ENCODE measurements at places on chromosomes 16 and 17. TPM values are rescaled to one million over a fixed set of nuclear protein-coding genes. Genes with fewer than 3 reads are reported as not detected.

- no peak for DNase-seq
These were observed 38.3 kb downstream of the ABCC12 start for GRCh38 chr16:48117217-48118105.

The ABCA8 gene
- 21.0 TPM for total RNA-seq

GRCh38 chr17:76569607-76570279 lies 15.9 kb downstream of the ST6GALNAC2 start:
- DNase-seq = no peak

The GAS2L2 gene
- not detected for total RNA-seq

DNA sequence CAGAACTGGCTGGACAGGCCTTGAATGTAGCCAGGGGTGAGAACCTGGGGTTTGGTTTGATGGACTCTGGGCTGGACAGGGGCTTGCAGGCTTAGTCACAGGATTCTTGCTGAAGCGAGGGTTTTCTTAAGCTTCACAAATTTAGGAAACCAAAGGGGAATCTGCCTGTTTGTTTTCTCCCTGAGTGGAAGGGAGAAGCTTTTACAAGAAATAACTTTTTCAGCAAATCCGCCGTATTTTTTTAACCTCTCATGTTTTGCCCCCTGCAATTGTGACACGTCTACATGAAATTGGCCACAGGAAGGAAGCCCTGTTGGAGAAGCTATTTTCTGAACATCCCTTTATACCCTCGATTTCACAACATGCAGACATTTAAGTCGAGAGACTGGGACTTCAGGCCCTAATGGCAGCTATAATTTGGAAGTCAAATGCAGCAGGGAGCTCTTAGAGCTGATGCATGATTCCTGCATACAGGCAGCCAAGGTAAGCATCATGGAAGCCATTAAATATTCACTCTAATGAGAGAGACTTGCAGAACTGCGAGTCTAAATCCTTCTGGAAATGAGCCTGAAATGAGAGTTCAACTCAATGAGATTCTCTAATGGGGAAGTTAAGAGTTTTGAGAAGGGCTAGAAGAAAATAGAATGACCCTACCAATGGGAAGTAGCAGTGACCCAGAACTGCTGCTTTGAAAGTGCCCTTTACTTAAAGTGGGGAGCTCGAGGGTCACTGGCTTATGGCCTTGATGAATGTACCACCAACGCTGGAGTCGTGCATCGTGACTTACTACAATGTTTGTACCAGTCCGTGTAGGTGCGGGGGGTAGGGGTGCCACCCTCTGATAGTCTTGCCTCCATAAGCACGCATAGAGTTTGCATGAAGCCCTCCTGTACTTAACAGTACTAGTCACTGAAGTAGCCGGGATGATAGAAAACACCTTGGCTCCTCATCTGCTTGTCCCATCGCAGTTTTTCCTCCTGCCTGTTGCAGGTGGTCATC lies 45.1 kb upstream of the IRF8 start:
- no peak for DNase-seq

DNA sequence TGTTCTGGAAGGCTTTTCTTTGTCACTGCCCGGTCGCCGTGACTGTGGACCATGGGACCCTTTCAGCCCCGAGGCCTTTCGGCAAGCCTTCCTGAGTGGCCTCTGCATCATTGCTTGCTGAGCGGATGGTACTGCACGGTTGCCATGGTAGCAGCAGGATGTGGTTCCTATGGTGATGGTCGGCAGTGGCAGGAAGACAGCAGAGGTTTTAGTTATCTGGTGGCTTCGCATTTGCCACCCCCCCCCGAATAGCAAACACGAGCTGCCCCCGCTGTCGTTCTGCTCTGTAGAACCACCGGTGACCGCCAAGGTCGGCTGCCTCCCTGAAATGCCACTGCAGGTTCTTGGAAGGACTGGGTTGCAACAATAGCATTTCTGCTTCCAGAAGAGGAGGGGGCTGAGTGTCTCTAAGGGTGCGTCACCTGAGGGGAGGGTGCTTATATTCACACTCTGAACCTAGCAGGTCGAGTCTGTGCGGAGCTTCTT lies 76.6 kb downstream of the CMIP start:
- peak; percentile 72 for DNase-seq

DNA sequence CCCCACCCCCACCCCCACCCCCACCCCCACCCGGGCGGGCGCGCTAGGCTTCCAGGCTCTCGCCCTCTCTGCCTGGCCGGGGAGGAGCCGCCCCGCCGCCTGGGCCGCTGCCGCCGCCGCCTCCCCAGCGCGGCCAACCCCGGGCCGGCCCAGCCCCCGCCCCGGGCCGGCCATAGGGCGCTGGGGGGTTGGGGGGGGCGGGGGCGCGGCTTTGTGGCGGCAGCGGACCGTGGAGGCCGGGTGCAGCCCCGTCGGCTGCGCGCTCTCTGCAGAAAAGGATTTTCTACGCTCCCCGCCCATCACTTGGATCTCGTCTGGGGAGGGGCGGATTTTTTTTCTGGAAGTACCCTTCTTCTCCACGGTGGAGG lies 230.9 kb downstream of the MRTFB start:
- DNase-seq = no peak

DNA sequence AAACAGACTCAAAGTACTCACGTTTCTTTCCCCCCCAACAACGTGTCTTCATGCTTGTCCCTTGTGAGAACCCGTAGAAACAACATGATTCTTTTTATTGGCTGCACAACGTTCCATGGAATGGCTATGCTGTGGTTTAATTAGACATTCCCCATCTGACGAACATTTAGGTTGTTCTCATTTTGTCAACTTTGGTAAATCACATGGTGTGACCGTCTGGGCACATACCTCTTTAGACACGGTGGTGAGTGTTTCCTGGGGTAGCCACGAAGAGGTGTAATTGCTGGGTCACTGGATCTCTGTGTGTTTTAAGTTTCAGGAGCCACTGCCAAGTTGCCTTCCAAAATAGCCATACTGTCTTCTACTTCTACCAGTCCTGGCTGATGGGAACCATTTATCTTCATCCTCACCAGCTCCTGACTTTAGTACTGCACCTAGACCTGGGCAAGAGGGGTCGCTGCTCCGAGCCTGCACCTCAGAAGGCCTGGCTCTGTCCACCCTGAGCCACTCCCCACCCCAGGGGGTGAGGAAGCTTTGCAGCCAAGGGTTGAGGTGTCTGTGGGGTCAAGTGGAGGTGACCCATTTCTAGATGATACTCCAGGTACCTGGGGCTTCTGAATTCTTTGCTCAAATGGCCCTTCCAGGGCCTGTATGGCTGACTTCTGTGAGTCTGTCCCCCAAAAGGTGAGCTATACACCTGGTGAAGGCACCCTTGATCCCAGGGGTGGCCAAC lies 84.7 kb downstream of the IRX5 start:
- no peak for DNase-seq

- DNase-seq = no peak
These were observed 7.1 kb upstream of the AKTIP start for GRCh38 chr16:53509906-53510703.

DNA sequence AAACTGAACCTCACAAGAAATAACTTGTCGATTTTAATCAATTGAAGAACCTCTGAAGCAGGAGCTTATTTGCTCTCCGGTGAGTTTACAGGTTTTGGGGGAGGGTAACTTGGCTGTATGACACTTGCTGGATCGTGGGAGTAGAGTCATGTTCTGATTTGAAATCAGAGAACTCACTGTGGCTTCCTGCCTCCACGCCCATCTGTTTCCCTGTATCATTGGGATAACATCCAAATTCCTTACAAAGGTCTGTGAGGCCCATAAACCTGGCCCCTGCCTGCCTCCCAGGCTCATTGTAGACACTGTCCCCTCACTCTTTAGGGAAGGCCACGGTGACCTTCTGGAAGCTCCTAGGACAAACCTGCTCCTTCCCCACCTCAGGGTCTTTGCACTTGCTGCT lies 48.3 kb downstream of the C17orf67 start:
- DNase-seq = no peak

DNA sequence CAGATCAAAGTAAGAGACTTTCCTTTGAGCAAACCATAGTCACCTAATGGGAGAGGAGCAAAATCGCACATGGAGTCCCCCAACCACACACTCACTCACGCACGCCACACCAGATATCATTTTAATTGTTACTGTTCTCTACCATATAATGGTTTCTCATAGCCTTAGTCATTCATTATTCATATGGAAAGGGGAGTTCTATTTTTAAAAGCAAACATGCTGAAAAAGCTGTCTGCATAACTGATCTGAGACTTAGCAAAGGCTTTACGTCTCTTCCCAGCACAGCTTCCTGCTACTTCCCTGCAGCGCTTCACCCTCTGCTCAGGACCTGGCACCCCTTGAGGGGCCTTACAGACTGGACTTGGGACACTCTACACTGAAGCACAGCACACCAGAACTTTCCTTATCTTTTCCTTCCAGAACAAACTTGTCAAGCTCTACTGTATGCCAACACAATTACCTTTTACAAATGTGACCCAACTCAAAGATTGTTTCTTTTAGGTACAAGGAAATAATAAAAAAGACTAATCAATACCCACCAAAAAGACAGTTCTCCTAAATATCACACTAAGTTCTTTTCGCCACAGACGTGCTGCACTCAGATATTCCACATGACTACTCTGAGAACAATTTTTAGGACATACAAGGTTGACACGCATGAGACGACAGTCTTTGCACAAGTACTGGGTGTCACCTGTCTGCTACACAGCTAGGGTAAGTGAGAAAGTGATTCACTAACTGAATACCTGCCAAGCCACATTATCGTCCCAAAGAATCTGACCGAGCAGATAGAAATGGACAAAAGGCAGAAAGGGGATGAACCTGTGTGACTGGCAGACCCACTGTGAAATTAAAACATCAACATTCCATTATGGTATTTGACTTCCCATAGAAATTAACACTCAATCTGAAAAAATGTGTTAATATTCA lies 21.5 kb downstream of the SRP68 start:
- DNase-seq = no peak

DNA sequence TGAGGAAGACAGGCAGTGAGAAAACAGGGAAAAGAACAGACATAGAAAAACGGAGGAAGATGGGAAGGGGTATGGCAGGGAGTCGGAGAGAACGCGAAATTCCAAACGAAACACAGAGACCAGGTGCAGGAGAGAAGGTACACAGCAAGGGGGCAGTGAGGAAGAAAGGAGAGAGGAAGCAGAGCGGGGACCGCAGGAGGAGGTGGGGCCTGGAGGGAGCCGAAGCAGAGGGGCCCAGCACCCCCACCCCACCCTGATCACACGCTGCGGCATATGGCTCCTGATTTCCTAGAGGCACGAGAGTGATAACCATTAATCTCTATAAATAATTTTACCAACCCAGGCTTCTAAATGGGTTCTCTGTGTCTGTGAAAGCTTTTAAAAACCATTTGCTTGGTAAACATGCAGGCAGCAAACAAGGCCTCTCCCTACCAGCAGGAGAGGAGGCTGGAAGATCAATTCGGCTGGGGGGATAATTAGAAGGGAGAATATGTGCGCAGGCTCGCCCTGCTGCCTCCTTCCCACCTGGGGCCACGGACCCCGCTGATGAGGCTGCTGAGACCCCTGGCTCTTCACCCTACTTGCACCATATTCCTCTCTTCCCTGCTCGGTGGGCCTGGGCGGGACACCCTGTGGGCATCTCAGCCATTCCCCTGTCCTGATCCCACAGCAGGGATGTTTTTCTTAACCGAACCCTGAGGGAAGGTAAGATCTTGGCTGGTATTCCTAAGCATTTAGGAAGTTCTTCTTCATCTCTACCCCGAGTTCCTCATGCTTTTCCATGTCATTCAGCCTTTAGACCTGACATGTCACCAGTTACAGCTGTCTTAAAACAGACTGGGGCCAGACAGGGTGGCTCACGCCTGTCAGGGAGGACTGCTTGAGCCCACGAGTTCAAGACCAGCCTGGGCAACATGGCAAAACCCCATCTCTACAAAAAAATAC lies 86.7 kb downstream of the TMEM132E start:
- no peak for DNase-seq

GRCh38 chr17:4708436-4708835 lies 2.0 kb upstream of the ARRB2 start:
- no peak for DNase-seq

The PTRH2 gene
- 24.1 TPM for total RNA-seq

- DNase-seq = no peak
These were observed 15.2 kb downstream of the ALOX12B start for GRCh38 chr17:8072341-8072728.

- no peak for DNase-seq
These were observed 11.7 kb downstream of the CANT1 start for GRCh38 chr17:78997881-78998280.

DNA sequence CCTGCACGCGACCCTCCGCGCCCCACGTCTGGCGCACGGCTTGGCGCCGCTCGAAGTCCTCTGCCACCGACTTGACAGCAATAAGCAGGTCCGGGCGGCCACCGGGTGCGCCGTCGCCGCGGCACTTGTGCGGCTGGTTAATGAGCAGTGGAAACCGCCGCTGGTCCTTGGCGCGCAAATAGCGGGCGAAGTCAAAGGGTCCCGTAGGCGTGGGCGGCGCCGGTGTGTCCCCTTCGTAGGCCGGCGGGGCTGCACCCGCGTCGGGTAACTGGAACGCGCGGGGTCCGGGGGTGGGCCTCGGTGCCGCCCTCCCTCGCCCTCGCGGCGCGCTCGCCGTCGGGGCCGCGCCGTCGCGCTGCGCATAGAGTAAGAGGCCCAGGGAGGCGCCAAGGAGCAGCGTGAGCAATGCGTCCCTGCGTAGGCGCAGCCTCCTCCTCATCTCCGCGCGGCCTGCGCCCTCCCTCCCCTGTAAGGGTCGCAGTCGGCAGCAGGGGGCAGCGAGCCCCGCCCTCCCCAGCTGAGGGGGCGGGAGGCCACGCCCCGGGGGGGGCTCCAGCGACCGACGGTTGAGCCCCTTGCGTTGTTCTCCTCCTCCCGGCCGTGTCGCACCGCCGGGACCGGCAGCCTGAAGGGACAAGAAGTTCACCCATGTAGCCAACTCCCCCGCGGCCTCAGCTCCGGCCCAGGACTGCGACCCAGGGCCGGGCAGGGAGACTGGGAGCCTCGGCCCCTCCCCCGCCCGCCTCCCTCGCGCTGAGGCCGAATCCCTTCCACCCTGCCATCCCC lies 558 bp downstream of the B3GNT9 start:
- DNase-seq = no peak
